ENCODE measurements at places on chromosomes 2 and 18. TPM values are rescaled to one million over a fixed set of nuclear protein-coding genes. Genes with fewer than 3 reads are reported as not detected.

The COPS8 gene
- total RNA-seq = 80.7 TPM

The RELCH gene
- total RNA-seq = 20.7 TPM

The CHRNA1 gene
- 11.3 TPM for total RNA-seq

The FMNL2 gene
- 28.0 TPM for total RNA-seq

The CTNNA2 gene
- total RNA-seq = not detected

The GLI2 gene
- 0.51 TPM for total RNA-seq

The COL6A3 gene
- total RNA-seq = not detected

The MC2R gene
- total RNA-seq = not detected

The UGT1A3 gene
- not detected for total RNA-seq

The CNRIP1 gene
- total RNA-seq = 73.8 TPM
